ENCODE measurements at places on chromosomes 5 and 9.

DNA sequence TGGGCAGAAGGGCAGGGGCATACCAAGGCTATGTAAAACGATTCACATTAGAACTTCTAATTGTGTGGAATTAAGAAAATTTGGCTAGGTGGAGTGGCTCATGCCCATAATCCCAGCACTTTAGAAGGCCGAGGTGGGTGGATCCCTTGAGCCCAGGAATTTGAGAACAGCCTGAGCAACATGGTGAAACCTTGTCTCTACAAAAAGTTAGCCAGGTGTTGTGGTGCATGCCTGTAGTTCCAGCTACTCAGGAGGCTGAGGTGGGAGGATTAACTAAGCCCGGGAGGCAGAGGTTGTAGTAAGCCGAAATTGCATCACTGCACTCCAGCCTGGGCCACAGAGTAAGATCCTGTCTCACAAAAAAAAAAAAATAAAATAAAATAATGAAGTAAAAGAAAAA lies 65.2 kb downstream of the LIX1 start:
- no peak for DNase-seq

GRCh38 chr5:439636-440035 lies 3.3 kb upstream of the EXOC3 start:
- DNase-seq: no peak

DNA sequence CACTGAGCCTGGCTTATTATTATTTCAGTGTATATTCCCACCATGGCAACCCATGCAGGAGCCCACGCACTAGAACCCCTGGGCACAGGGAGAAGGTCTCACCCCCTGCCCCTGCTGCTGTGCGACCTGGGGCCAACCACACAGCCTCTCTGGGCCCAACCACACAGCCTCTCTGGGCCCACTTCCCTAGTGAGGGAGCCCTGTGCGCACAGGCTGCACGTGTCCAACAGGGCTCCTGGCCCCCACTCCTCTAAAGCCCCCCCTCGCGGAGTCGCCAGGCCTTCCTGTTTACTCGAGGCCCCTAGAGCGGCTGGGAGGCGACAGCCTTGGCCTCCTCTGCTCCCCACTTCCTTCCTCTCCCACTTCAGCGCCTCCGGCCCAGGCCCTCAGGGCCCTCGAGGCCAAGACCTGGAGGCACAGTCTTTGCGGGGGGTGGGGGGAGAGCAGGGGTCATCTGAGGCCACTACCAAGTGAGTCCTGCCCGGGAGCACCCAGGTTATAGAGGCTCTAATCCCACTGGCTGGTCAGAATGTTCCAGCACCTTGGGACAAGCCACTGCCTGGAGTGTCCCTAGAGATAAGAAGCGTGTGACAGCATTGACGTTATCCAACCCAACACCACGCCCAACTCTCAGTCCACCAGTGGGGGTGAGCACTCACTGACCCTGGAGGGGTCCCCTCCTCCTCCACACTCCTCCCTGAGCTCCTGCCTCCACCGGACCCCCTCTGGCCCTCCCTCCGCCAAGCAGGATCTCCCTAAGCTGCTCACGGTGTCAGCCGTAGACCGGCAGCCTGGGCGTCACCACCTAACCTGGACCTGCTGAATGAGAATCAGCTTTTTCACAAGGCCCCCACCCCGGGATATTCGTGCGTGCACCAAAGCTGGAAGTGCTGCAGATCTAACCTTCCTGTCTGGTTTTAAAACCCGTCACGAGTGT lies 7.9 kb upstream of the ENG start:
- DNase-seq: no peak

DNA sequence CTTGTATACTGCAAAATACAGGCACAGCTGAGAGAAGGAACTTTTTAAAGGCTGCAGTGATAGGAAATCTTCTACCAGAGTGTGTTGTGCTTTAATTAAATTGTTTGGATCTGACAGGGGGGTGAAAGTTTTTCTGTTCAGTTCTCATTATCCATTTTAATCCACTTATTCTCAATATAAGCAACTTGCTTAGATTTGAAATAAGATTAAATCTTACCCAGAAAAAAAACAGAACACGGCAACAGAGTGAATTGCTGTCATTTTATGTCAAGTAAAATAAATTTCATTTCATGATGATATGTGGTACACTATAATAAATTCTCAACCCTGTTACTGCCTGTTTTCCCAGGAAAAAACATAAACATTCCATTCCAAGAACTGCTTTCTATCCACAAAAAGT lies 37.1 kb upstream of the CAMK4 start:
- no peak for DNase-seq

GRCh38 chr5:88886746-88887341 lies 3.9 kb upstream of the MEF2C start:
- no peak for DNase-seq

- no peak for DNase-seq
These were observed 70.4 kb downstream of the SKIC3 start for GRCh38 chr5:95484421-95484820.

GRCh38 chr9:128728298-128728697 lies 4.4 kb upstream of the ZDHHC12 start:
- no peak for DNase-seq

GRCh38 chr9:128099231-128099931 lies 28.1 kb downstream of the PTGES2 start:
- no peak for DNase-seq

- no peak for DNase-seq
These were observed 28.6 kb upstream of the RAB14 start for GRCh38 chr9:121230256-121230655.

DNA sequence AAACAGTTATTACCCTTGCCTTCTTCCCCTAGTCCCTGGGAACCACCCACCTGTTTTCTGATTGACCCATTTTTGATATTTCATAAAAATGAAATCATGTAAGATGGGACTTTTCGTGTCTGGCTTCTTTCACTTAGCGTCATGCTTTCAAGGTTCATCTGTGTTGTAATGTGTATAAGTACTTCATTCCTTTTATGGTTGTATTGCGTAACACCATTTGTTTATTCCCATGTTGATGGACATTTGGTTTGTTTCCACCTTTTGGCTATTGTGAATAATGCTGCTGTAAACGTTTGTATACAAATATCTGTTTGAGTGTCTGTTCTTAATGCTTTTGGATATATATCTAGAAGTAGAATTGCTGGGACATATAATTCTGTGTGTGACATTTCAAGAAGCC lies 650.1 kb upstream of the COX7C start:
- no peak for DNase-seq

DNA sequence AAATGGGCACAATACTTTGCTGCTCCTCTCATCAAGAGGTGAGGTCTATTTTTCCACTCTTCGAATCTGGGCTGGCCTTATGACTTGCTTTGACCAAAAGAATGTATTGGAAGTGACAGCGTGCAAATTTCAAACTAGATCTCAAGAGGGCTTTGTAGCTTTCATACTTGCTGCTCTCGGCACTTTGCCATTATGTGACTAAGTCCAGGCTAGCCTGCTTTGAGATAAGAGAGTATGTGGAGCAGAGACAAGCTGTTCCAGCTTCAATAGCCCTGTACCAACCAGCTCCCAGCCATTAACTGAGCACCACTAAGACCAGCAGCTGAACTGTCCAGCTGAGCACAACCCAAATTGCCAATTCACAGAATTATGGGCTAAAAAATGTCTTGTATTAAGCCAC lies 124.6 kb downstream of the ACER2 start:
- DNase-seq: no peak

DNA sequence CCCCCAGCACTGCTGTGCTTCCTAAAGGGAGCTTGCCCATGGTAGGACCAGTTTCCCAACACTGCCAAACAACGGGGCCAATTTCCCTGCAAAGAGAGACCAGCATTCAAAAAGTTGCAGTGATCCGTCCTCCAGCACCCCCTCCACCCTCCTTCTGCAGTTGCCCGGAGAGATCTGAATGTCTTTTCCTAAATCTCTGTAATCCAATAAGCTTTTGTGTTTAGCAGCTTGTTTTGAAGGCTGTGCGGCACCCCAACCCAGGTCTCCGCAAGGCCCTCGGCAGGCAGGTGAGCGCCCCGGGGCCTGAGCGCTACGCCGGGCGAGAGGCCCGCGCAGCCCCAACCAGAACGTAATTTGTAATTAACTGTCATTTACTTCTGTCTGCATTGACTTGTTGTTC lies 366.9 kb upstream of the IRX2 start:
- DNase-seq: no peak

- peak; percentile 71 for DNase-seq
These were observed 10.5 kb upstream of the GALNT10 start for GRCh38 chr5:154179846-154180710.

GRCh38 chr5:54234304-54234933 lies 76.0 kb downstream of the ARL15 start:
- DNase-seq: no peak

DNA sequence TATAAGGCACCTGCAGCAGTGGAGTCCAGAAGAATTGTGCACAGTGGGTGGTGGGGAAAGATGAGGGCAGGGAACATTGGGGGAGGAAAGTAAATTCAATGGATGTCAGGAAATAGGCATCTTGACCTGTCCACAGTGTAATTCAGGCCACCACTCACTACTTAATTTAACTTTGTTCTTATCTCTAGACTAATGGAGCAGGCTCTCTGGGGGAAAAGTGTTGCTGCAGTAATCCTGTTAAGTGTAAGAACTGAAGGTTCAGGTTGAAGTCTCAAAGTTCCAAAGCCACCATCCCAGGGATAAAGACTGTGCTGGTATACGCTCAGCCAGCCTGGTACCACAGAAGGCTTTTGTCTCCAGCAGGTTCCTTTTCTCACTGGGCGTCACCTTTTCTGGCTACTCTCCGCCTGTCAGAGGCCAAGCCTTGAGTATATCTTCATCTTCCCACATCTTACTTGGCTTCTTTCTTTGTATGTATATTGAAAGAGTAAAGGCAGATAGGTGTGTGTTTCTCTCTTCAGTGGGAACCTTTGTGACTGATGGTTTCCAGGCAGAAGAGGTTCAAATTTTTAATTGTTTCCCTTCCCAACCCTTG lies 150.9 kb upstream of the DMRT1 start:
- DNase-seq: no peak
